ENCODE measurements at places on chromosomes 5 and 9.

DNA sequence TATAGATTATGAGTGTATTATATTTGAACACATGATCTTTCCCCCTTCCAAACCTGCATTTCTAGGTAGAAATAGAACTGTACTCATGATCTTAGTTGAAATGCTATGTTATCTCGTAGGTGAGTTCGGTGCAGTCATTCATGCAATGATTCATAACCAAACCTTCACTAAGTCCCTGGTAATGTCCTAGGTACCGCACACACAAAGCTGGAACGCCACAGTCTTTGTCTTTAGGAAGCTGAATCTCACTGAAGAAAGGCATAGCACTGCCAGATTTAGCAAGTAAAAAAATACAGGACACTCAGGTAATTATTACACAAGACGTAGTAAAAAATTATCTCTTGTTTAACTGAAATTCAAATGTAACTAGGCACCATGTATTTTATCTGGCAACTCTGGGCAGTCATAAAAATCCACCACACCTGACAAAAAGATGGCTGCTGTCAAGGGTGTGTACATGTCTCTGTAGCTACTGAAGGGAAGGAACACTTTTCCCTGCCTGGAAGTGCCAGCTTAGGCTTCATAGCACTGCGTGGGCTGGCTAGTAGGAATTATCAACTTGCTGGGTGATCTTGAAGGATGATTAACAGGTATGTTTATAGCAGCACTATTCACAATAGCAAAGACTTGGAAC, 28.0 kb upstream of the TXN start:
- no peak for DNase-seq

DNA sequence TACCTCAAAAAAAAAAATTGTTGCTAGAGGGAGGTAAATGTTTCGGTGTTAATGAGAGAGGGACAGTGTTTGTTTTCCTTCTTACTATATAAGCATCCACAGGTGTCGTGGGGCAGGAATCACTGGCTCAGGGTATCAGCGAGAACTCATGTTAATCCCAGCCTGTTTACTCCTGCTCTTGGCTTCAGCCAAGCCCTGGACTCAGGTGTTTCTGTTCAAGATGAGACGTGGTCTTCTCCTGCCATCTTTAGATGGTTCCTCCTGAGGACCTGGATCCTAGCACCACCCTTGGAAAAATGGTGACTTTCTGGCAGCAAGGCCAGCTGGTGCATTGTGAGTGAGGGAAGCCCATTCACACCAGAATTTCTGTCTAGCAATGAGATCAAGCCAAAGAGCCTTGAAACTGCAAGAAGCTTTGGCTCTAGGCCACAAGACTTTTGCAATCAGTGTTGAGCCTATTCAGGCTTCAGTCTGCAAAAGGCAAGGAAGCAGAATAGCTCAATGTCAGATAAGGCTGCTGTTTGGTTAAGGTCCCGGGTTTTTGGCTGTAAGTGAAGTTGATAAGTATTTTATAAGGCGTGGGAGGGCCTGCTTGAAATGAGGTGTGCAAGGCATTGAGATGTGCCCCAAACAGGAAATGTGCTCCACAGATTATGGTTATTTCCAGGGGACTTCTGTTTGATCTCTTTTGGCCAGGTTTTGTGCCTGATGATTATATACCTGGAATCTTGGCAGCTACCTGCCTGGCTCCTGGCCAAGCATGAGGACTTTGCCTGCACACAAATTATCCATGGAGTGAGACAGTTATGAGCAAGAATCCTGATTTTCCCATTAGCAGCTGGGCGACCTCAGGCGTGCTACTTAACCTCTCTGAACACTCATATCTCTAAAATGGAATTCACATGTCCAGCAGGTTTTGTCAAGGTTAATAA, 99.8 kb downstream of the TENT4A start:
- no peak for DNase-seq

GRCh38 chr5:447501-447900, 4.5 kb downstream of the EXOC3 start:
- DNase-seq, result no peak

- DNase-seq, result no peak
These were observed 182.9 kb upstream of the NUDT12 start for GRCh38 chr5:103745353-103746065.

DNA sequence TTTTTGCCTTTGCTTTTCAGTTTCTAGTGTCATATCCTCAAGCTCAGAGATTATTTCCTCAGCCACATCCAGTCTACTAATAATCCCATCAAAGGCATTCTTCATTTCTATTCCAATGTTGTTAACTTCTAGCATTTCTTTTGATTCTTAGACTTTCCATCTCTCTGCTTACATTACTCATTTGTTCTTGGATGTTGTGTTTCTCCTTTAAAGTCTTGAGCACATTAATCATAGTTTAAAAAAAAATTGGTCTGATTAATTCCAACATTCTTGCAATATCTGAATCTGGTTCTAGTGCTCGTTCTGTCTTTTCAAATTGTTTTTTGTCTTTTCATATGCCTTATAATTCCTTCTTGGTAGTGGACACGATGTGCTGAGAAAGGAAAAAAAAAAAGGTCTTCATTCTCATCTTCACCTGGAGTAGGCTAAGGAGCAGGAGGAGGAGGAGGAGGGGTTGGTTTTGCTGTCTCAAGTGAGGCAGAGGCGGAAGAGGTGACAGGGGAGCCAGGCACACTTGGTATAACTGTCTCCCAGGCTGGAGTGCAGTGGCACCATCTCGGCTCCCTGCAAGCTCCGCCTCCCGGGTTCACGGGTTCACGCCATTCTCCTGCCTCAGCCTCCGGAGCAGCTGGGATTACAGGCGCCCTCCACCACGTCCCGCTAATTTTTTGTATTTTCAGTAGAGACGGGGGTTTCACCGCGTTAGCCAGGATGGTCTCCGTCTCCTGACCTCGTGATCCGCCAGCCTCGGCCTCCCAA, 16.3 kb downstream of the PRXL2C start:
- no peak for DNase-seq

DNA sequence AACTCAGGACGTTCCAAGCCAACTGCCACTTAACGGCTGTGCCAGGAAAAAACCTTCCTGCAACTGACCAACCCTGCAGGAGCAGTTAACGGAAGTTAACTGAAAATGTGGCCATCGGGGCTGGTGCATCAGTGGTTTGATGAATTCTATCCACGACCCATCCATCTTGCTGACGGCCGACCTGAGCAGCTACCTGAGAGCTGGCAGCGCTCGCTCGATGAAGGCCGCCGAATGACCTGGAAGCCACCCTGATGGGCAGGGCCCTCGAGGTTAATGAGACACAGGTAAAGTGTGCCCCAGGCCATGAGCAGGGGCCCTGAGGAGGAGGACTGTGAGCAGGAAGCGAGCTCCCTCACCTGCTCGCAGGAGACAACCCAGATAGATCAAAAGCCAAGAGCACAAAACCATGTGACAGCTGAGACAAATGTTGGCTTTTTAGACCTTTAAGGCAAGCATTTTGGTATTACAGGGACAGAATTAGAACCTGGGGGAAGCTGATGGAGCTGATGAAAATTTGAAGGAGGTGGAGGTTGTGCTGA, 35.3 kb upstream of the FLT4 start:
- DNase-seq, result peak; percentile 10

GRCh38 chr5:72662305-72662704, 154.2 kb upstream of the TNPO1 start:
- no peak for DNase-seq

DNA sequence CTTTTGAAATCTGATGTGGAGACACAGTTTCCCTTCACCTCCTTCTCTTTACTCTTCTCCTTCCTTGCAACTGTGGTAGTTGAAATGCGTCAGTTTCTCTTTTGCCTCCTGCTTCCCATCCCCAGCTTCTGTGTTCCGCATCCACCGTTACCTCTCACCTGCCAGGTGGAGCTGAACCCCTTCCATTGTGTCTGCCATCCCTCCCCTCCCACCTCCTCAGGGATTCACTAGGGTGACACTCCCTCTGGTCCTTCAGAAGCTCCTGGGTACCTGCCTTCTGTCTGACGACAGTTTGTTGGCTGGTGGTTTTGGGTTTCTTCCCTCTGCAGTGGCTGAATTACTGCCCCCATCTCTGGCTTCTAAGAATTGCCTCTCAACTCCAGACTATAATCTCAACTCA, 132.1 kb downstream of the SLC24A2 start:
- DNase-seq, result no peak

DNA sequence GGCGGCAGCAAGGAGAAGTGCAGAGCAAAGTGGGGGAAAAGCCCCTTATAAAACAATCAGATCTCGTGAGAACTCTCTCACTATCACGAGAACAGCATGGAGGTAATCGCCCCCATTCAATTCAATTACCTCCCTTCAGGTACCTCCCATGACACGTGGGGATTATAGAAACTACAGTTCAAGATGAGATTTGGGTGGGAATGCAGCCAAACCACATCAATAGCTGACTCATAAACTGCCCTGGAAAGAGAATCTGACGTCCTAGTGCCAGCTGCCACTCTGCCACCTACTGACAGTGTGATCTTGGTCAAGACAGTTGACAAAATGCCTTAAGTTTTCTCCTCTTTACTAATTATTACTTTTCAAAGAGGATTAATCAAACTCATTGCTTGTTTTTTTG, 128.3 kb downstream of the GPBP1 start:
- no peak for DNase-seq

GRCh38 chr9:31388660-31389059, 995.8 kb upstream of the ACO1 start:
- DNase-seq, result no peak

DNA sequence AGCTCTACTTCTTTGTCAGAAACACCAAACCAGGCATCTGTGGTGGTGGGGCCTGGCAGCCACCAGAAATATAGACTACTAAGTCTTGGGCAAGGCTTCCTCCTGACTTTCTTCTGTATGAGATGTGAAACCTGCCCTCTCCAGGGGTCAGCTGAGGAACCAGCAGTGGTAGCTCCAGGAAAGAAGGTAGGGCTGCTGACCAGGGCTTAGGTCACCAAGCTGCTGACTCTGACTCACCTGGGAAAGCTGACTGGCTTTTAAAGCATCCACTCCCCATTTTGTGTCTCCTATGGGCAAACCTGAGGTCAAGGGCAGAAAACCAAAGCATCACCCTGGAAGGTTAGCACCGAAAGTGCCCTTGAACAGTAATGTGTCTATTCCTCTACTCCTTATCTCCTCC, 10.4 kb upstream of the SH3TC2 start:
- no peak for DNase-seq

- no peak for DNase-seq
These were observed 91.4 kb downstream of the TSSK1B start for GRCh38 chr5:113343343-113343742.

- DNase-seq, result no peak
These were observed 36.0 kb upstream of the FUBP3 start for GRCh38 chr9:130543368-130543767.

- DNase-seq, result peak; percentile 17
These were observed 53.4 kb downstream of the LRRC70 start for GRCh38 chr5:62631909-62632580.

DNA sequence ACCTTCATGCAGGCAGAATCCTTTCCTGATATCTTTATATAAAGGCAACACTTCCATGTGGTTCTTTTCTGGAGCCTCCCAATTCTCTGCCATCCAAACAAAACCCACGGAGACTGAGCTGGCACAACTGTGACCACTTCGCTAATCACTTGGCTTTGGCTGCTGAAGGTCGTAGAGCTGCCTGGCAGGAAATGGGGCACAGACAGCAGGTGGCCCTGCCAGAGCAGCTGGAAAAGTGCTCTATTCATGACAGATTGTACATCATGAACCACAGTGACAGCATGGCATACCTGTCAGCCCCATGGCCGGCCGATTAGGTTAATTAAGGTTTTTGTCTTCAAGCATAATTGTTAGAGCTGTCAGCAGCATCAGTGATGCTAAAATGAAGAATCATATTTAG, 141.9 kb upstream of the ANKRD55 start:
- DNase-seq, result no peak

GRCh38 chr9:116243708-116244107, 90.1 kb downstream of the PAPPA start:
- no peak for DNase-seq

DNA sequence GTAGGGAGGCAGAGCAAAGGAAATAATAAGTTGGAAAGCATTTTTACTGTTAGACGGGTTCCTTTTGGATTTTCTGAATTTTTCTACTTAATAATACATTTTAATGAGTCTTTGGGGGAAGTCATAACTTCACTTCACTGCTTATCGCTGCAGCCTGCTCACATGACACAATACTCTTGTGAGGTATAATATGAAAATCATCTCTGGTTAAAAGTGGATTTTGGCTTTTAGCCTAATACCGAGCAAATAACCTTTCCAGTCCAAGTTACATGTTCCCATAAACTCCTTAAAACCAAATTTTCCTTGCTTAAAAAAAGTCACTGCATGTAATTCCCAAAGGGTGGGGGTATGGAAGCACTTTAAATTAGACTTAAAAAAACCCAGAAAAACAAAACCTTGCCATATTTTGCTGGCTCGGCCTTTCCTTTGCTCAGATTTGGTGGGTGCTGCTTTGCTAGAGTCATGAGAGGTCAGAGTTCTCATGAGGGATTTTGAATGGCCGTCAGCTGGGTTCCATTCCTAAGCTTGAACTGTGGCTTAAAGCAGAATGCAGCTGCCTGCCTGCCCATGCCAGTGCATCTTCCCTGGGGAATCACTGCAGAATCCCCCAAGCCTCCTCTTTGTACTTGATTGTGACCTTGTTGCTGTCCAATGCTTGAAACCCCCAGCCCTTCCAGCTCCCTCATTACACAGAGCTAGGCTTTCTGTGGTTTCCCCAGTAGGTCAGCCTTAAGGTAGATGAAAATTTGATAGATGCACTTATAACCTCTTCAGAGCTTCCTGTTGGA, 331.8 kb downstream of the KDM4C start:
- no peak for DNase-seq

GRCh38 chr5:50476549-50476948, 35.5 kb upstream of the EMB start:
- DNase-seq, result no peak

GRCh38 chr5:23029290-23029689, 176.1 kb upstream of the CDH12 start:
- DNase-seq, result no peak

GRCh38 chr5:3481175-3481574, 114.5 kb upstream of the IRX1 start:
- no peak for DNase-seq

DNA sequence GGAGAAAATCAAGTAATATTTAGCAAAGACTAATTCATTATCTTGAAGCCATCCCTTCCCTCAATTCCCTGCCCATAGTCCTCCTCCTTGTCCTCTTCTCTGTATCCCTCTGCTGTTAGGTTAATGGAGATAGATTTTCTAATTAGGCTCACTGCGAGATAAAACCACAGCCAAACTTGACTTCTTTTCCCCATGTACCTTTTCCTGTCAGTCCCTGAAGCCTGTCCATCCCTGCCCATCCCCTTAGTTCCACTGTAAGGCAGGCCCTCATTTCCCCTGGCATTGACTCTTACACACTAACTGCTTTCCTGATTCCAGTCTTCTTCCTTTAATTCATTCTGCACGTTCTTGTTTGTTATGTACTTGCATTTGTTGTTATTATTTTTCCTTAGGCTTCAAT, 1.2 kb downstream of the TLR4 start:
- DNase-seq, result no peak

GRCh38 chr9:8734760-8735159, 935.2 kb upstream of the DMAC1 start:
- DNase-seq, result no peak

GRCh38 chr5:173484569-173484968, 131.9 kb downstream of the BOD1 start:
- no peak for DNase-seq

GRCh38 chr9:98108531-98109031, 10.4 kb downstream of the TRIM14 start:
- peak; percentile 70 for DNase-seq

Measured in CD4-positive, alpha-beta T cell treated with Interleukin-4 for 1 hour (primary cell).